Activated naive CD4-positive, alpha-beta T cell (primary cell): ENCODE measurements at places on chromosomes 7 and 10.

DNA sequence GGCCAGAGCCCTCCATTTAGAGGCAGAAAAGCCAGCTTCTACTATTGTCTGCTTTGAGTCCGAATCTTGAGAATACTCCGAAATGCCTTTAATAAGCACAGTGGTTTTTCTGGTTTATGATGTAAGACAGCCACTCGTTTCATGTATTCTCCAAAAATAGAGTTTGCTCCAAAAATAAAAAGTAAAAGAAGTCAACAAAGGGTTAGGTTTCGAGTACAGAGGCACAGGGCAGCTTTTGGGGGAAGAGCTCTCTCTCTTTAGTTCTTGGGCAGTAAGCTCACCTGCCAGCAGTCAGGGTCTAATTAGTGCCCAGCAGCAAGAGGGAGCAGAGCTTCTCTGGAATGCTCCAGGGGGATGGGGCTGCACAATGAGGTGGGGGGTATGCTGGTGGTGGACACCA lies 20.2 kb downstream of the CREB3L2 start:
- DNase-seq = no peak

GRCh38 chr10:69803809-69804208 lies 2.1 kb downstream of the COL13A1 start:
- DNase-seq = no peak

GRCh38 chr7:135100856-135101255 lies 47.0 kb upstream of the TMEM140 start:
- DNase-seq = no peak

GRCh38 chr7:137985253-137985896 lies 16.5 kb downstream of the CREB3L2 start:
- no peak for DNase-seq

- DNase-seq = no peak
Measured at GRCh38 chr7:70720191-70720873, 411.6 kb upstream of the GALNT17 start.

DNA sequence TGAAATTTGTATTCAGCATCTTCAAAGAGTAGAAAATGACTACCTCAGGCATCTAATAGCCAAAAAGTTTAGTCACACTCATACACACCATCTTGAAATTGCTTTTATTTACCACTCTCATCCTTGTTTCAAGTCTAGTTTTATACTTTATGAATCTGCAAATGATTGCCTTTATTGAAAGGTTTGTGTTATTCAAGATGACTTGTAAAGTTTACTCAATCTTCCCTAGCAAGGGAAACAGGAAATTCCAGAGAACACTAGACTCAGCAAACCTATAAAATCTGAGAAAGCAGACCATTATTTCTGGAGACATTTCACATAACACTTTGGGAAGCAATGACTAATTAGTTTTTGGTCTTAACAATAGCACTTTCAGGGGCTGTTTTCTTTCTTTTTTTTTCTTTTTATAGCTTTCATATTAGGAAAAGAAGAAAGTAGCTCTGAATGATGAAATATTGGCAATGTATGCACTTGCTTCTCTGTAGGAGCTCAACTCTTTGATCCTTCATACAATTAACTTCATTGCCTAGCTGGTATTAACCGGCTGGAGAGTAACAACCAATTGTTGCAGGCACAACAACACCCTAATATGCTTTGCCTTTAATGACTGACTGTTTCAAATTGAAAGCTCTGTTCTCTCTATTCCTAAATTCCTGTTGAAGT lies 68.9 kb upstream of the HDAC9 start:
- DNase-seq = no peak

DNA sequence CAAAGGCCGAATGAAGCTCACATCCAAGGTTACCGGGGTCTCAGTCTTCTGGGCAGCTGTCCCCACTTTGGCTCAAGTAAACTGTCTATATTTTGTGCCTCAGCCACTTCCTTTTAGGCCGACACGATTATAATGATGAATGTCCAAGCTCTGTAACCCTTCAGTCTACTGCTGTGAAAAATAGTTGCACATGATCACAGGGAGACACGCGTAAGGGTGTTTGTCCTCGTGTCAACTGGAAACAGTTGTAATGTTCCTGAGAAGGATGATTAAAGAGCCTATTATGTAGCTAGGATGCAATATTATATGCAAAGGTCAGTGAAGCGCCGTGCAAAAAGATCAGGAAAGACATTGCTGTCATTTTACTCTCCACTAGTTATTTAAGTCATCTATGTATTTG lies 559.9 kb downstream of the SDK1 start:
- DNase-seq = no peak

GRCh38 chr10:101217450-101218281 lies 11.6 kb downstream of the LBX1 start:
- DNase-seq = no peak

- DNase-seq = no peak
Measured at GRCh38 chr7:71385330-71385729, 253.4 kb downstream of the GALNT17 start.

DNA sequence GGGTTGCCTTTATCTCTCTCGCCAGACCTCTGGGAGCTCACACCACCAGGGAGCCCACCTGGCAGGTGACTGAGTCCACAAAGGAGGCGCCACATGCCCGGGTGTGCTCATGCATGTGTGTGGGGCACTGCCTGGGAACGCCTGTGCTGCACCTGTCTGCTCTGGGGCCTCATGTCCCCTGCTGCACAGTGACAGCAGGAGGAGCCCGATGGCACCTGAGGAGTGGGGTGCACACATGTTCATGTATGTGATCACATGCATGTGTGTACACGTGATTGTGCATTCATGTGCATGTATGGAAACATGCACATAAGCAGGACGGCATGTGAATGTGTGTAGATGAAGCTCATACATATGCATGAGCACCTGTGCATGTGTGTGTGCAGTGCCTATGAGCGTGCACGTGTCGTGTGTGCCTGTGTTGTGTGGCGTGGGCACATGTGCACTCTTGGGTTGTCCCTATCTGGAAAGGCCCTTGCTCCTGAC lies 22.0 kb downstream of the YKT6 start:
- DNase-seq = no peak

DNA sequence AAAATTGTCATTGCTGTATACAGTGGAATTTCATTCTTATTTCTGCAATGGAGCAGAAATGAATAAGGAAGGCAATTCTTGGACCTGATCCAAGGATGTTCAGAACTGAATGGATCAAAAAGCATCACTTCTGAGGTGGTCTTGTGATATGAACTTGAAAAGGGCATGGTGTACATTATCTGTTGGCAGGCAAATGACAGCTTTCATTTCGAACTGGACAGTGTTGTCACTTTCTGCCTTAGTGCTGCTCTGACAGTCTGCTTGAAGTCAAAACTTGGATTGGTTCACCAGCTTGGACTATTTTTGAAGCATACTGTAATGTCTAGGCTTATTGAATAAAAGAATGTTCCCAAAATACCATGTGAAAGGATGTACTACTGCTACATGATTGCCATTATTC lies 52.0 kb downstream of the VCL start:
- DNase-seq = no peak

DNA sequence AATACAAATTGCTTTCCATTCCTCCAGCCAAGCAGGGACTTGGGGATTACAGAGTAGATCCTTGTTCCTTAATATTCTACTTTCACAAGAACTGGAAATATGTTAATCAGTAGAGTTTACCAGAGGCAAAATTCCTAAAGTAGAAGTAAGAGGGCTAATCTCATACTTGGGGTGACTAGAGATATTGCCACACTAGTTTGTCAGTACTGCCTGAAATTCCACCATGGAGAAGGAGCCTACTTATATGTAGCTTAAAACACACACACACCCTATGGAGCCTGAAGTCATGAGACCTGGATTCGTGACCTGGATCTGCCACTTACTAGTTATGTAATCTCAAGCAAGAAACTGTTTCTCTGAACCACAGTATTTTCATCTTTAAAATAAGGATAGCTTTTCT lies 33.9 kb downstream of the STRIP2 start:
- DNase-seq = no peak

- no peak for DNase-seq
Measured at GRCh38 chr10:99870123-99870730, 87.8 kb downstream of the ABCC2 start.

GRCh38 chr10:101545898-101546297 lies 42.2 kb downstream of the POLL start:
- no peak for DNase-seq

DNA sequence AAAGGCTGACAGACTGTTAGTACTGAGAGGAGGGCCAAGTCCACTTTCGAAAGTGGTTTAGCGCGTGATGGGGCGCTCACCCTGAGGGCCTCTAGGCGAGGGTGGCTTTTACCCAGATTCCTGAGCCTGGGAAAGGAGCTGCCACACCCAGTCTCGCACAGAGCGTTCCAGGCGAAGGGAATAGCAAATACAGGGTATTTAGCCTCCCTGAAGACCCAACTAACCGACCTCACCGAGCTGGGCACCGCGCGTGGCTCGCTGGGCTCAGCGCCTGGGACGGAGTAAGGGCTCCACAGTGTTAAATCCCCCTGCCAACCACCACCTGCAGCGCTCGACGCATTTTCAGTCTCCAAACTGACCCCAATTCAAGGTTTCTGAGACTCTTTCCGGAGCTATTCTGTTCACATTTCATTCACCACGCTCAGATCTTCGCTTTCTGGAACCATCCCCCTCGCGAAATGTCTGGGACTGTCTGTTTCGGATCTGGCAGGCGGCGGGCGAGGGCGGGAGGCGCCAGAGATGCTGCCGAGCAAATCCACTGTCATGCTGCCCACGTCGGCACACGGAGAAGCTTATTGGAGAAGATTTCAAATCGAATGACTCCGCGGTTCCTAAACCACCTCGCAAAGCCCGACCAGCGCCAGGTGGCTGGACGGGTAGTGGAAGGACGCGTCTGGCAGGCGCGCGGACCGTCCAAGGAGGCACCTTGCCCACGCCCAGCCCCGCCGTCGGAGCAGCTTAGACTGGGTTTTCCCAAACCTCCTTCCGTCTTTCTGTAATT lies 1.4 kb upstream of the OSBPL3 start:
- DNase-seq = peak; percentile 11

DNA sequence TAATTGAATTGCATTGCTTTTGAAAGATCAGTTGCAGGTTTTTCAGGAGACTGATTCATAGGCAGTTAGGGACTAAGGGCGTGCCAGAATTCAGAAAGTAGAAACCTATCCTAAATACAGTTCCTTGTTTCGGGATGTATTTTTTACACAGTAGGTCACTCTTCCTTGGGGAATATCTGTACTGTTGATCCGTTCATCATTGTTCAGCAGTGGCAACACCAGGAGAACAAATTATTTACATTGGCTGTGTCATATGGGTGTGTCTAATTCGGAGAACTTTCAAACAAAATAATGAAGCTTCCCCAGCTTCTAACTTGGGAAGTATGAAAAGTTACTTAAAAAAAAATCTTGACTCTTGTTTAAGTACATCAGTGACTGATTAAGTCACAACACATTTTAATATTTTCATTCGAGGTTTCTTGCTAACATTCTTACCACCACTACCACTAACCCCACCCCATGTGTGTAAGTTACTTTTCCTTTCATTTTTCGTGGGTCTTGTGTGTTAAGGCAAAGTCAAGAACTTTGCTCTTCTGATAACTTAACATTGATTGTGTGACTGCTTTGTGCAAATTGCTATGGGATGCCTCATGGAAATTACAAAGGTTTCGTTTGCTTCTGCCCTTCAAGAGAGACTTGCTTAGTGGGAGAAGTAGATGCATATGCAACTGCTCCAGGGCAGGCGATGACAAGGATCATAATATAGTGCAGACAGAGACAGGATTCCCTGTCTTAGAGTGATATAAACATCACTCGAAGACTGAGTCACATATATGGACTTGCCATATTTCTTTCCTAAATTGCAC lies 43.8 kb upstream of the RPA3 start:
- no peak for DNase-seq

GRCh38 chr10:126087796-126088505 lies 191.6 kb downstream of the FANK1 start:
- no peak for DNase-seq

GRCh38 chr10:86231796-86232560 lies 134.6 kb downstream of the GRID1 start:
- no peak for DNase-seq

DNA sequence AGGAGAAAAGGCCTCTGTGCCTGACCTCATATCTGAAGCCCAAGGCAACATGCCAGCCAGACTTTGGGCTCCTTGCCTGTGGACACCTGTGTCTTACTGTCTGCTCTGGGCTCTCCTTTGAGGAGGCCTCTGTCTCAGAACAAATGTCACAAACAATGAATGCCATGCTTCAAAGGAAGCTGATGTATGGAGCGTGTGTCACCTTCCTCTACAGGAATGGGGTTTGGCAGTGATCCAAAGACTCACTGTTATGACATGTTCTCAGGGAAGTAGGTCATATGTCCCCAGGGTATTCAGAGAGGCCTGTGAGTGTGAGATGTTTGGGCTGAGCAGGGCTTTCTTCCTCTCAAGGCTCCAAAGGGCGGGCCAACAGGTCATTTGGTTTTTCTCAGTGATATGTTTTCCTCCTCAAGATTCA lies 38.4 kb downstream of the PTPRE start:
- no peak for DNase-seq

GRCh38 chr10:44467090-44467489 lies 82.2 kb upstream of the CXCL12 start:
- DNase-seq = no peak

- no peak for DNase-seq
Measured at GRCh38 chr10:24465891-24466818, 257.2 kb downstream of the KIAA1217 start.

- no peak for DNase-seq
Measured at GRCh38 chr7:23680414-23681405, 711 bp downstream of the FAM221A start.

DNA sequence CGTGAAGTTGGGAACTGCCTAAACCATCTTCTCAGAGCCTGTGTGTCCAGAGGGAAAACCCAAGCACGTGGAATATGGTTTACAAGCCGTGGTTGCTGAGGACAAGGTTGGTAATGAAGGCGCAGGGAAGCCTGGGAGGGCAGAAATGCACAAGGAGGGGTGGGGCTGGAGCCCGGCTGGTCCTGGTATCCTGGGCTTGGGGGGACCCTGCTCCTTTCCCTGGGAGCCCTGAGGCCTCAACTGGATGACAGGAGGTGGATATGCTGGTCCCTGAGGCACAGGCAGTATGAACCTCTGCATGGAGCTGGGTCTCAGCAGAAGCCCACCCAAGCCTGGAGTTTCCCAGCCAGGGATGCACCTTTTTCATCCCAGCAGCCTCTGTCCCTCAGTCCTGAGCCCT lies 80.3 kb upstream of the RET start:
- DNase-seq = no peak

DNA sequence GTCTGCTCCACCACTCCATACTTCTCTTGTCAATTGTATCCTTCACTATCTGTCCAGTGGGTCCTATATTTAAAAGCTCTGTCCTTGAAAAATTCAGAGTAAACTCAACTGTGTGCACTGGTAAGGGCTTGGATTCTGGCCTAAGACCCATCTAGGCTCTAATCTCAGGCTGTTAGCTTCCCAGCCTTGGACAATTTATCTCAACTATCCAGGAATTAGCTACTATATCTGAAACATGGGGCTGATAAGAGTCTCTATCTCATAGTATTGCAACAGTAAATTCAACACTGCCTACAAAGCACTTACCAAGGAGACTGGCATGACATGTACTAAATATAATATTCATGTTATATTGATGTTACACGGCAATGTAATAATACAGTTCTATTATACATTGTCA lies 303.4 kb downstream of the XPNPEP1 start:
- DNase-seq = no peak
